ENCODE measurements at places on chromosomes 11 and 22.

- no peak for DNase-seq
These were observed 18.0 kb downstream of the ST13 start for GRCh38 chr22:40838486-40838885.

DNA sequence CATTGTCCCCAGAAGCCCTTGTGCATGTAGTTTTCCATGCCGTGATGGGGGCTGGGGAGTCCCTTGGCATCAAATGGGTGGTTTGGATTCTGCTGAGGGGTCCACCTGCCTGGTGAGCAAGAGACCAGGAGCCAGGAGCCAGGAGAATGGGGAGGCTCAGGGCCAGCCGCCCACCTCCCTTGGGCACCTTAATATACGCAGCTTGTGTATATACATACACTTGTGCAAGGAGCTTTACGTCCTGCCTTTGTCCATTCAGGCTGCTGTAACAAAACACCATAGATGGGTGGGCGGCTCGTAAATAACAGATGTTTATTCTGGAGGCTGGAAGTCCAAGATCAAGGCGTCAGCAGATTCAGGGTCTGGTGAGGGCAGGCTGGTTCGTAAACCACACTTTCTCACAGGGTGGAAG lies 62.5 kb downstream of the SMIM38 start:
- DNase-seq, result no peak

- no peak for DNase-seq
These were observed 26.1 kb downstream of the TCIRG1 start for GRCh38 chr11:68064926-68065325.

- no peak for DNase-seq
These were observed 6.2 kb downstream of the PTPN5 start for GRCh38 chr11:18785411-18785810.
